ENCODE measurements at places on chromosomes 1 and 21. TPM values are rescaled to one million over a fixed set of nuclear protein-coding genes. Genes with fewer than 3 reads are reported as not detected.

- no peak for DNase-seq
Observed at GRCh38 chr1:89781494-89782126, 39.2 kb upstream of the LRRC8D start.

GRCh38 chr1:34864759-34865158, 5.2 kb upstream of the SMIM12 start:
- DNase-seq, result no peak

The ACBD3 gene
- total RNA-seq, result 39.4 TPM

GRCh38 chr1:206856674-206857464, 8.6 kb upstream of the IL20 start:
- DNase-seq, result no peak

The PTPN7 gene
- 0.12 TPM for total RNA-seq

DNA sequence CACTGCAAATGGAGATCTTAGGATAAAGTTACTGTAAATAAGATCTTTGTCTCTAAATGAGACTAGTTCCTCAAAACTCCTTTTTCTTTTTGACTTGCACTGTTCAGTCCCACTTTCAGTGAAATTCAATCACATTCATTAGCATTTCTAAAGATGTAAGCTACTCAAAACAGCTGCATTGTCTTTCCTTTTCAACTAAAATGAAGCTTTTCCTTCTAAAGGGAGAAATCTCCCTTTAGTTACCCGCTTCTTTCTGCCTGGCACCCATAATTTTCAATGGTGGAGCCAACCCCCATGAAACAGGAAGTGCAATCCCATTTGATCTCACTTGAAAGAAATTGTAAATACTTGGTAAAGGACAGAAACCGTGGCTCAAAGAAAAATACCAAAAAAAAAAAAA, 387.4 kb upstream of the PKN2 start:
- DNase-seq, result no peak

DNA sequence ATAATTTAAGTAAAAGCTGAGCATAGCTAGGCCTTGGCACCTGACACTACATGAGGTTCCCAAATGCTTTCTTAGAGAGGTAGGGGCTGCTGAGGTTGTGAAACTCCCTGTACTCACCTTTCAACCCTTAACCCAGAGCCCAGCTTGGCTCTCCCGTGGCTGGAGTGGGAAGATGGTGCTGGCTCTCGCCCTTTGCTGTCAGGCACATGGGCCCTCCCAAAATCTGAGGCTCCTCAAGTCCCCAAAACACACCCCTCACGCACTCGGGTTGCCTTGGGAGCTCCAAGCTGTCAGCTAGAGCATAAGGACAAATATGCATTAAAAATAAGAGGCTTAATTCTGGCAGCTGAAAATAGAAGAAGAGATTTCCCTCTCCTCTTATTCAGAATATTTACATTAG, 46.7 kb upstream of the PLPPR4 start:
- DNase-seq, result no peak

The SUMO3 gene
- 155 TPM for total RNA-seq

The STUM gene
- total RNA-seq, result not detected

DNA sequence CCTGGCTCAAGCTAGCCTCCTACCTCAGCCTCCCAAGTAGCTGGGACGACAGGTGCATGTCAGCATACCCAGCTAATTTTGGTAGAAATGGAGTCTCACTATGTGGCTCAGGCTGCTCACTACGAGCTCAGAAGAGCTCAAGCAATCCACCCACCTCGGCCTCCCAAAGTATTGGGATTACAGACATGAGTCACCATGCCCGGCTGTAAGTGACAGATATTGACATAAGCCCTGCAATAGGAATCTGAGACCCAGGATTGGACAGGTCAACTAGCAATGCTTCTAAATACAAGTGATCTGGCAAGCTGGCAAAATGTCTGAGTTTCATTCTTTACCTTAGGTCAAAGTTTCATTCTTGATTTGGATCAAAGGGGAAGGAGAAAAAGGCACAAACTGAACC, 40.5 kb upstream of the H6PD start:
- no peak for DNase-seq

DNA sequence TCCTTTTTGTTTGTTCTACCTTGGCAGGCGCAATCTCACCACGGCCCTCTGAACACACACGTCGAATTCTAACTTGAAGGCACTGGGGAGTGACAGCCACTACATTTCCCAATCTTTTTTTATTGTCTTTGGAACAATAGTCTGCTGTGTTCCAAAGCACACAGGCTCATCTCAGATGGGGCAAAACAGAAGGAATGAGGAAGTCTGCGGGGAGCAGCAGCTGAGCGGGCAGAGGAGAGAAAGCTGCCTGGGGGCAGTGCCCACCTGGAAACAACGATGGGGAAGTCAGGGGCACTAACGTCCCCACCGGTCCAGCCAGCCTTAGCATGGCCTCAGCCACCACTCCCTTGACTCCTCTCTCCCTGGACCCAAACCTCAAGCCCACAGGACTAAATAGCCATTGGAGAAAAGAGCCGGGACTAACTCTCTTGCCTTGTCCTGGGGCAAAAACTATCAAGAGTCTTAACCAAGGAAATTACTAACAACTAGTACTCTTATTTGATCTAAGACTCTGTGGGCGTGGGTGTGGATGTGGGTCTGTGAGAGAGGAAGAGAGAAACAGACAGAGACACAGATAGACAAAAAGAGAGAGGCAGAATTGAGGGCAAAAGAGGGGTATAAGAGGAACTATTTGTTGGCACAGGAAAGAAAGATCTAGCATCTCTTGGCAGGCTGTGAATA, 34.2 kb downstream of the SYF2 start:
- DNase-seq, result no peak

- no peak for DNase-seq
Observed at GRCh38 chr21:42257091-42257765, 38.3 kb downstream of the ABCG1 start.

The FALEC gene
- total RNA-seq, result not detected

GRCh38 chr1:243896313-243896712, 46.3 kb upstream of the AKT3 start:
- no peak for DNase-seq

The GSTM4 gene
- total RNA-seq, result 15.9 TPM

- no peak for DNase-seq
Observed at GRCh38 chr1:184947497-184948256, 26.6 kb downstream of the NIBAN1 start.

DNA sequence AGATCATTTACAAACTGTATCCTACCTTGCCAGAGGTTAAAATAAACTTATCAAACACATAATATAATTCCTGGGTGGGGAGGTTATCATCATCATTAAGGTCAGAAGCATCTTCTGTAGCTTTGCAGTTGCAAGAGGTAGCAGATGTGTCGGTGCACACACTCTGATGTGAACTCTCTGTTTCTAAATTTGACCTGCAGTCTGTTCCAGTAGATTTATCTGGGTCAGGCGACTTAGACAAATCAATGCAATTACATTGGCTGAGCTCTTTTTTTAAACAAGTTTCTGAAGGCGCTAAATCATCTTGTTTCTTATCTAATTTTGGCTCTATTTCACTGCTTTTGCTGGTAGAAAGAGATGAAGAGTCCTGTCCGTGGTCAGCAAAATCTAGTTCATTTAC, 70.4 kb downstream of the PRPF38A start:
- DNase-seq, result no peak

GRCh38 chr1:108692724-108693655, 880 bp downstream of the PRPF38B start:
- DNase-seq, result peak; percentile 64

DNA sequence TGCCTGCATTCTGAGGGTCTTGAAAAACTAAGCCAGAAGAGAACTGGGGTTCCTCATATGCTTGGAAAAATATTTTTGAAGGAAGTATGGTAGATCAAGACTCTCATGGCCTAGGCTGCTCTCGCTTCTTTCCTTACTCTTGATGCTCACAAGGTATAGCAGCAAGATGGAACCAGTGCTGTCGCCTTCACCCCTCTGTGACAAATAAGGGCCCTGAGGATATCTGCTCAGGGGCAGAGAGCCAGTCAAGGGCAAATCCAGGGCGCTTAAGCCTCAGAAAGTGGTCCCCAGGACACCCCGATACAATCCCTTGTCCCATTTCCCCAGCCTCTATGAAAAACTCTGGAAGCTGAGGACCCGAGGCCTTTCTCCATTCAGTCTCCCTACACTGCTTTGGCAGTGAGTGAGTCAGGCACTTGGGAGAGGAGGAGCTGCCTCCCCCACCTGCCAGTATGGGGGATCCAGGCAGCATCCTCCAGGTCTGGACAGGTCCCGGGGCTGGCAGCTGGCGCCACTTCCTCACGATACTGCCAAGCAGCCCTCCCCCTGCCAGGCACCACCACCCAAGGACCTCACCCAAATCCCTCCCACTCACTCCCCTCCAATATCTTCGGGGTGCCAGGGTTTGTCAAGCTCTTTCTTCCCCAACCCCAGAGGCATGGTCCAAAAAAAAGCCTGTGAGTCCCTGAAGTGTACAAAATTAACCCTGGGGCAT, 1.3 kb downstream of the IGSF9 start:
- DNase-seq, result no peak

- no peak for DNase-seq
Observed at GRCh38 chr1:48070396-48070750, 73.2 kb upstream of the TRABD2B start.

DNA sequence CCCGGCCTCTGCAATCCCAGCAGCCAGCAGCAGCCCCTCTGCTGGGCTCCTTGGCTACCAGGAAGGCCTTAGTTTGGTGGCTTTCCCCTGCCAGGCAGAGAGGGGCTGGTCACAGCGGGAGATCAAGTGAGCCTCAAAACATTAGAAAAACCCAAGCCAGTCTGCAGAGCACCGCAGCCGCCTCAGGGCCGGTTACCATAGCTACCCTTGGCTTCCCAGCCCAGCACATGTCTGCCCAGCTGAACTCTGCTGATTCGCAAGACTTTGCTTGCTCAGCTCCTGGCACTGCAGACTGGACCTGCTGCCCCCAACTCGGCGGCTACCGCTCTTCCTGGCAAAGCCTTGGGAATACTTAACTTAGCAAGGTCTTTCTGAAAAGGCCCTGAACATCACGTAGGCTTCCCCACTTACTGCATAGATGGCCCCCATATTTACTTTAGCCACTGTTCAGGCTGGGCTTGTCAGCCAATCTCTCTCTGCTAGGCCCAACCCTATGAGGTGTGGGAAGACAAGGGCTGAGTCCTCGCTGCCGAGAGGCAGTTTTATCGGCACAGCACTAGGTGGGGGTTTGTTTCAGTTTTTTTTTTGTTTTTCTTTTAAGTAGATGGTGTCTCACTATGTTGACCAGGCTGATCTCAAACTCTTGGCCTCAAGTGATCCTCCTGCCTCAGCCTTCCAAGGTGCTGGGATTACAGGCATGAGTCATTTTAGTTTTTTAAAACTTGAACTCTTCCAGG, 28.6 kb upstream of the PLEKHG5 start:
- peak; percentile 72 for DNase-seq

The RHEX gene
- total RNA-seq, result not detected

DNA sequence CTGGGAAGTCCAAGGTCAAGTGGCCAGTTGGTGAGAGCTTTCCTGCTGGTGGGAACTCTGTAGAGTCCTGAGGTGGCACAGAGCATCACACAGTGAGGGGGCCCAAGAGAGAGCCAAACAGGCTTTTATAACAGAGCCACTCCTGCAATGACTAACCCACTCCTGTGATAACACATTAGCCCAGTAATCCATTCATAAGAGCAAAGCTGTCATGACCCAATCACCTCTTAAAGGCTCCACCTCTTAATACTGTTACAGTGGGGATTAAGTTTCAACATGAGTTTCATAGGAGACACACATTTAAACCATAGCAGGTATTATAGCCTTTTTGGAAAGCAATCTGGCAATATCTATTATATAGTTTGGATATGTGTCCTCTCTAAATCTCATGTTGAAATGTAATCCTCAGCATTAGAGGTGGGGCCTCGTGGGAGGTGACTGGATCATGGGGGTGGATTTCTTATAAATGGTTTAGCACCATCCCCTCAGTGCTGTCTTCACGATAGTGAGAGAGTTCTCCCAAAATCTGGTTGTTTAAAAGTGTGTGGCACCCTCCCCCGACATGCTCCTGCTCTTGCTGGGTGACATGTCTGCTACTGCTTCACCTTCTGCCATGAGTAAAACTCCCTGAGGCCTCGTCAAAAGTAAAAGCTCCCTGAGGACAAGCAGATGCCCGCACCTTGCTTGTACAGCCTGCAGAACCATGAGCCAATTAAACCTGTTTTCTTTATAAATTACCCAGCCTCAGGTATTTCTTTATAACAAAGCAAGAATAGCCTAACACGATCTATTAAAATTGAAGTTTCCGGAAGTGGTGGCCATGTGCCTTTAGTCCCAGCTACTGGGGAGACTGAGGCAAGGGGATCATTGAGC, 64.5 kb downstream of the CD58 start:
- DNase-seq, result no peak

The MTARC1 gene
- 0.08 TPM for total RNA-seq

The CLCA1 gene
- total RNA-seq, result not detected

GRCh38 chr1:157415661-157416060, 136.7 kb downstream of the FCRL5 start:
- no peak for DNase-seq

DNA sequence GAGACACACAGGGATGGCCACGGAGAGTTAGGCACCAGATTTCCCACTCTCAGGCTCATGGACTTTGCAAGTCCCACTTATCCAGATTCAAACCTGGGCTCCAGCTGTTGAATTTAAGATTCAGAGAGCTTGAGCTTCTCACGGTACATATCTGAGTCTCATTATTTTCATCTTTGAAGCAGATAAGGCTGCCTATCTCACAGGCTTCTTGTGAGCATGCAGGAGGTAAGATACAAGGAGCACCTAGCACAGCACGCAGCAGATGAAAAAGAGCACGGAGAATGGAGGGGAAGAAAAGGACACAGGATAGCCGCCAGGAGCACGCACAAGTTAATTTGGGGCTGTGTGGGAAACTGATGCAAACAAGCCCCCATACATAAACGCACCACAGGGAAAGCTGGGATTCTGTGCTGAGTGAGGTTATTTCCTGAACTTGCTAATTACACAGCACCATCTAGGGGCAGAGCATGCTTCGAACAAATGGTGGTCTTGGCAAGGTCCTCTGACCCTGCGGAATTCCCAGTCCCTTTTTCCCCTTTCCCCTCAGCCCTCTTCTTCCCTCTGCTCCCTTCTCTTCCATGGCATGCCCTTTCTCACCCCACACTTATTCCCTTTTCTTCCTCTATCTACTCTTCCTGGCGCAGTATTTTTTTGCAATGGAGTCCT, 134.7 kb upstream of the VANGL1 start:
- DNase-seq, result peak; percentile 10

The GNAT2 gene
- total RNA-seq, result not detected

GRCh38 chr1:215888159-215888558, 321.1 kb downstream of the KCTD3 start:
- peak; percentile 10 for DNase-seq

The TEDDM1 gene
- total RNA-seq, result not detected

The LRRC7 gene
- total RNA-seq, result 0.10 TPM

- DNase-seq, result no peak
Observed at GRCh38 chr1:44239961-44240371, 26.7 kb downstream of the DMAP1 start.

DNA sequence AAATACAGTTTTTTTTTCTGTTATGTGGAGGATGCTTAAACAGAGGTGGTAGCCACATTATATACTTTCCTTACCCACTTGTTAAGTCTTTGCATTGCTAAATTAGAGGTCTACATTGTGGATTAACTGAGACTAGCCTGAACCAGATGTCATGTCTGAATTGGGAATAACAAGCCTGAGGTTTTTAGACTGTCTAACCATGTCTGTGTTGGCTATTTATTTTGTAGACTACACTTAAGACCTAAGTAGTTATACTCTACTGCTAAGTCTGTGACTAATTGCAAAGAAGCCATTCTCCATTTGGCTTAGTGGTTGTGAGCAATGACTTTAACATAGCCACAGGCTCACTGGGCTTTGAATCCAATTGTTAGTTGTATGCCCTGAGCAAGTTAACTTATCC, 45.4 kb downstream of the CDC14A start:
- DNase-seq, result no peak

Data from H4 (cell line).